ENCODE measurements at places on chromosomes 16 and 17. TPM values are rescaled to one million over a fixed set of nuclear protein-coding genes. Genes with fewer than 3 reads are reported as not detected.

DNA sequence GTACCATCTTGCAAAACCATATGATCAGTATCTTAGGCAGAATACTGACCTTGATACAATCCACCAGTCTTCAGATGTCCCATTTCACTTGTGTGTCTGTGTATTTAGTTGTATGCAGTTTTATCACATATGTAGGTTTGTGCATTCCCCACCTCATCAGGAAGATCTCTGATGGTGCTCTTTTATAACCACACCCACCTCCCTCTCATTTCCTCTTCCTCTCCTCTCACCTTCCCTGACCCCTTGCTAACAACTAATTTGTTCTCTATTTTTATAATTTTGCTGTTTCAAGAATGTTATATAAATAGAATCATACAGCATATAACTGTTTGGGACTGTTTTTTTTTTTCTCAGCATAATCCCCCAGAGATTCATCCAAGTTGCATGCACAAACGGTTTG, 52.0 kb upstream of the ACSM2B start:
- DNase-seq: no peak
- no peak overlapping the region for H3K27ac ChIP-seq
- no peak overlapping the region for H3K4me3 ChIP-seq
- H3K27me3 ChIP-seq: no peaks in the 10 kb centered on the region
- peaks cover 5% of the 10 kb centered on the region for H3K4me1 ChIP-seq

DNA sequence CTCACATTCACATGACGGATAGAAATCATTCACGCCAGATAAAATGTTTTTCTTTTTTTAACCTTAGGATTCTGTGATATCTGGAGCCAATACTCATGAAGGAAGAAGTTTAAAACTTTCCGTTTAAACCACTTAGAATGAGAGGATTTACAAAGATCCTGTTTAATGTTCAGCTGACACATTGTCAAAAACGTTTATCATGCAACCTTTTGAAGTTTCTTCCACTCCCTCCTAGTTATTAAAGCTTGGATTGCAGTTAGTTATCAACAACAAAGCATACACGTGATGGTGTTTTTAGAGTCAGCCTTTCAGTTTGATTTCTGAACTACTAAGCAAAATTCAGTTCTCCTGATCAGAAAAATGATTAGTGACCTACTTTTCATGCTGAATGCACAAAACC, 143.3 kb upstream of the AXIN2 start:
- no peaks in the 10 kb centered on the region for H3K27me3 ChIP-seq
- H3K4me1 ChIP-seq: no peaks in the 10 kb centered on the region
- DNase-seq: no peak
- H3K27ac ChIP-seq: no peak overlapping the region
- H3K4me3 ChIP-seq: no peak overlapping the region

The P2RX1 gene
- total RNA-seq: 0.45 TPM

- peaks cover 20% of the 10 kb centered on the region for H3K4me1 ChIP-seq
- H3K27me3 ChIP-seq: peaks cover 3% of the 10 kb centered on the region
- H3K4me3 ChIP-seq: no peak overlapping the region
- no peak for DNase-seq
- no peak overlapping the region for H3K27ac ChIP-seq
Observed at GRCh38 chr17:17677299-17678040, 3.8 kb upstream of the RAI1 start.

GRCh38 chr16:23283571-23283970, 18.5 kb upstream of the SCNN1B start:
- no peaks in the 10 kb centered on the region for H3K4me1 ChIP-seq
- peaks cover 42% of the 10 kb centered on the region for H3K27me3 ChIP-seq
- no peaks in the 10 kb centered on the region for H3K36me3 ChIP-seq
- H3K27ac ChIP-seq: no peak overlapping the region
- DNase-seq: no peak
- no peak overlapping the region for H3K4me3 ChIP-seq

DNA sequence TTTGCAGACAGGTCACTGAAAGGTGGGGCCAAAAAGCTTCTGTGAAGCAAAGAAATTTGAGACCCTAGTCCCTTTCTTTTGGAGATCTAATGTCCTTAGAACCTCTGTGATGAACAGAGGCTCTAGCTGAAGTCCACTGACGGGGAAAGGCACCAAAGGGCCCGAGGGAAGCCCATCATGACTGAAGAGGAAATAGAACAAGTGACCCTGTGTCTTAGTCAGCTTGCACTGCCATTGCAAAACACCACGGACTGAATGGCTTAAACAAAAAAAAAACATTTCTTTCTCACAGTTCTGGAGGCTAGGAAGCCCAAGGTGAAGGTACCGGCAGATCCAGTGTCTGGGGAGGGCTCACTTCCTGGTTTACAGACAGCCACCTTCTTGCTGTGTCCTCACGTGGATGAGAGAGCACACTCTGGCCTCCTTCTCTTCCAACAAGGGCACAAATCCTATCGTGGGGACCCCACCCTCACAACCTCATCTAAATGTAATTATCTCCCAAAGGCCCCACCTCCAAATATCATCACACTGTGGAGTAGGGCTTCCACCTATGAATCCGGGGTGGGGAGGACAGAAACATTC, 24.3 kb upstream of the ASGR2 start:
- DNase-seq: no peak
- no peak overlapping the region for H3K4me3 ChIP-seq
- H3K27me3 ChIP-seq: peaks cover 26% of the 10 kb centered on the region
- H3K27ac ChIP-seq: no peak overlapping the region
